A549 (cell line): ENCODE measurements at places on chromosomes 1 and 21. TPM values are rescaled to one million over a fixed set of nuclear protein-coding genes. Genes with fewer than 3 reads are reported as not detected.

Gene UBXN10
- not detected in 3 replicates for polyA plus RNA-seq

DNA sequence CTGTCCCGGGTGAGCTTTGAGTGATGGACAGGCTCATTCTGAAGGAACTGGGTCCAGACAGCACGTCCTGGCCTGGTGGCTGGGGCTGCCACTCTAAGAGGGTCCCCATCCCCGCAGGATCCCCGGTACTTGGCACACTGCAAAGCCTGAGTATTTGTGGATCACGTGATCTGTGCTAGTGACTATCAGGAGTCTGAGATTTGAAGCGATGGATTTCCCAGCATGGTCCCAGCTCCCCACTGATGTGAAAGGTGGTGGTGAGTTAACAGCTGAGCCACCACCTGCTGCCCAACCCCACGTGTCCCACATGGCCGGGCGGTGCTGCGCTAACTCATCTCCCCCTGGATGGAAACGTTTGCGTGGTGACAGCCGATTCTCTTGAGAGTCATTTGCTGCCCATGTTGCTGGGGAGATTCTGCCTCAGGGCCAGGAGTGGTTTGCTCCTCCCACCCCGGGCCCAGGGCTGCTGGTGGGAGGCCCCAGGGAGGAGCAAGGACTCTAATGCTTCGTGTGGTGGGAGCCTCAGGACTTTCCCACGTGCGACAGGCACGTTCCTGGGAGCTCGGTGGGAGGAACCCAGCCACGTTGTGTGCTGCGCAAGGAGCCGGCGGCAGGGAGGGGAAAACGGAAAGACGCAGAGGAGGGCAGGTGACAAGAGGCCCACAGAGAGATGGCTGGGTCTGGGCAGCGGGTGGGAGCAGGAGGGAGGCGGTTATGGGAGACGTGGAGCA is 15.1 kb downstream of the FAAP20 start:
- no peak for DNase-seq

- no peak for DNase-seq
These were observed 27.7 kb upstream of the DAB1 start for GRCh38 chr1:57451516-57451915.

- no peak for DNase-seq
These were observed 26.9 kb upstream of the H6PD start for GRCh38 chr1:9207715-9208114.

GRCh38 chr21:43859747-43860214 is 5.2 kb upstream of the AGPAT3 start:
- no peak for DNase-seq

Gene NUP210L
- not detected in 3 replicates for polyA plus RNA-seq

Gene CD53
- polyA plus RNA-seq = not detected in 3 replicates

DNA sequence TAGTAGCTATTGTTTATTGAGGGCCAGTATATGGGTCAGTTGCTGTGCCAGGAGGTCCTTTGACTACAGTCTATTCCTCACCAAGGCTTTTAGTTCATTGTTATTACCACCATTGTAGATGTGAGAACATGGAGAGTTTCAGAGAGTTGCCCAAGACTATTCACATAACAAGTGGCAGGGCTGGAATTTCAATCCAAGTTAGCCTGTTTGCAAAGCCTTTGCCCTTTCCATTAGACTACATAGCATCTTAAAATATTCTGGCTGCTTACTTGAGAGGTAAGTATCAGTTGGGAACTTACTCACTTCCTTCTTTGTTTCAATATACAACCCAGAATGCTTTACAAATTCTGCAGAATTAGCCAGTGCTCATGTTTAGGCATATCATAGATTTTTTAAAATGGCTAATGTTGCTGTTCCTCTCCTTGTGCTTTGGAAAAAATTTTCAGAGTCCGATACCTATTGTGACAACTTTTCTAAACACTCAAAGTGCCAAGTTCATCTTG is 141.2 kb downstream of the FGGY start:
- DNase-seq = no peak
